ENCODE measurements at places on chromosomes 13 and 19. TPM values are rescaled to one million over a fixed set of nuclear protein-coding genes. Genes with fewer than 3 reads are reported as not detected.

GRCh38 chr13:106498158-106498557 lies 37.3 kb downstream of the EFNB2 start:
- H3K27ac ChIP-seq, result no peak overlapping the region
- no peak for DNase-seq
- no peaks in the 10 kb centered on the region for H3K36me3 ChIP-seq
- H3K4me3 ChIP-seq, result no peak overlapping the region
- H3K4me1 ChIP-seq, result no peaks in the 10 kb centered on the region
- no peaks in the 10 kb centered on the region for H3K27me3 ChIP-seq

GRCh38 chr13:93007928-93008327 lies 218.7 kb upstream of the GPC6 start:
- no peak overlapping the region for H3K4me3 ChIP-seq
- no peaks in the 10 kb centered on the region for H3K36me3 ChIP-seq
- no peak for DNase-seq
- no peak overlapping the region for H3K27ac ChIP-seq

GRCh38 chr13:106498571-106498970 lies 36.9 kb downstream of the EFNB2 start:
- no peak overlapping the region for H3K27ac ChIP-seq
- no peaks in the 10 kb centered on the region for H3K4me1 ChIP-seq
- H3K36me3 ChIP-seq, result no peaks in the 10 kb centered on the region
- no peaks in the 10 kb centered on the region for H3K27me3 ChIP-seq
- no peak overlapping the region for H3K4me3 ChIP-seq

- H3K27ac ChIP-seq, result no peak overlapping the region
- no peak for DNase-seq
- no peaks in the 10 kb centered on the region for H3K36me3 ChIP-seq
- H3K4me3 ChIP-seq, result no peak overlapping the region
- no peaks in the 10 kb centered on the region for H3K27me3 ChIP-seq
Measured at GRCh38 chr13:42367831-42368230, 95.9 kb downstream of the AKAP11 start.

DNA sequence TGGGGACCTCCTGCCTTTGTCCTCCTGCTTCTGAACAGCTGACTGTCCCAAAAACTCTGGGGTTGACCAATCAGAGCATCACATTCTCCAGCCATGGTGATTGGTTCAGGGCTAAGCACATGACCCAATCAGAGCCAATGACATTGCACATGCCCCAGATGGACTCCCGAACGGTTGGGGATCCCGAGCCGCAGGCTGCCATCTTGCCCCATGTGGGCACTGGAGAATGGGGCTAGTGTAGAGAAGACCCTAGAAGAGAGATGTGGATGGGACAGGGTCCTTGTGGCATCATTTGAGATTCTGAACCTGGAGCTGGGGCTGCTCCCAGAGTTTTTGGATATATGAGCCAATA lies 31.3 kb upstream of the PEPD start:
- DNase-seq, result no peak
- no peak overlapping the region for H3K27ac ChIP-seq
- no peaks in the 10 kb centered on the region for H3K36me3 ChIP-seq
- H3K27me3 ChIP-seq, result no peaks in the 10 kb centered on the region

DNA sequence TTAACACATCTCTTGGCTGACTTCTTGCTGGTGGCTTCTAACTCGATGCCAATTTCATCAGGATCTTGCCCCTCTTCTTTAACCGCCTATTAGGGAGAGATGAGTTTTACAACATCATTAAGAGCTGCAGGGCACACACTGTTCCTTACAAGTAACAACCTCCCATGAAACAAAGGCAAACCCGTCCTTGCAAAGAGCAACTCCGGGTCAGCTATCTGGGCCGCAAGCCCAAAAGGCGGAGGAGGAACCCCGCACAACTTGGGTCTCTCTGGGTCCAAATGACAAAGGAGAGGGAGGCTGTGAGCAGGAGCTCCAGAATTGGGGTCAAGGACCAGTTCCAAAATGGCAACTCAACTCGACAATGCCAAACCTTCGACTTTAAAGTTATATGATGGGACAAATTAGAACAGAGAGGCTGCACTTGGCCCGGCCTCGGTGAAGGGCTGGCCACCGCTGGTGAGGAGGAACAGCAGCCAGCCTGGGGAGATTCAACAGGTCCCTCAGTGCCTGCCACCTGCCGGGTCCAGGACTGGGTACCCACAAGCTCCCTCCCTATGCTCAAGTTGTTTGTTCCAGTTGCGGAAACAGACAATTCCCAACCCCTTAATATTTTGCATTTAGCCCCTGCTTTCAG lies 1.1 kb downstream of the SAFB2 start:
- H3K27me3 ChIP-seq, result no peaks in the 10 kb centered on the region
- H3K4me1 ChIP-seq, result peaks cover 70% of the 10 kb centered on the region
- H3K27ac ChIP-seq, result peak overlapping the region; percentile 91

- H3K27ac ChIP-seq, result peak within 1 kb of the TSS; percentile 77
- peaks cover 12% of the 10 kb centered on the region for H3K36me3 ChIP-seq
- H3K4me3 ChIP-seq, result peak within 1 kb of the TSS; percentile 74
- no peaks in the 10 kb centered on the region for H3K27me3 ChIP-seq
Measured at GRCh38 chr19:7636691-7637373, at the start of gene STXBP2. TSS of gene STXBP2 (plus strand) at chr19:7637110. CDS start at chr19:7637150, 40 bp downstream.

DNA sequence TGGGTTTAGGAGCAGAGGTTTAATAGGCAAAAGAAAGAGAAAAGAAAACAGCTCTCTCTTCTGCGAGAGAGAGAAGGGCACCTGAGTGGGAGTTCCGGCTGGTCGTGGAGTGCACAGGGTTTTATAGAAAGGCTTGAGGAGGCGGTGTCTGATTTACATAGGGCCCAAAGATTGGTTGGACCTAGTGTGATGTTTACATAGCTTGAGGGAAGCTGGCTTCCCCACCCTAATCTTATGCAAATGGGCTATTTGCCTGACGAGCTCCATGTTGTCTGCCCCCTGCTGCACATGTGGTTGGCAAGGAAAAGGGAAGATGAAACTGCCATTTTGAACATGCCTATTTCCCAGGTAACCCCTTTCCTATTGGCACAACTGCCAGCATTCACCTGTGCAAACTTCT lies 21.5 kb upstream of the MEDAG start:
- H3K4me1 ChIP-seq, result no peaks in the 10 kb centered on the region
- no peak overlapping the region for H3K27ac ChIP-seq
- no peaks in the 10 kb centered on the region for H3K27me3 ChIP-seq
- no peak for DNase-seq
- no peak overlapping the region for H3K4me3 ChIP-seq

DNA sequence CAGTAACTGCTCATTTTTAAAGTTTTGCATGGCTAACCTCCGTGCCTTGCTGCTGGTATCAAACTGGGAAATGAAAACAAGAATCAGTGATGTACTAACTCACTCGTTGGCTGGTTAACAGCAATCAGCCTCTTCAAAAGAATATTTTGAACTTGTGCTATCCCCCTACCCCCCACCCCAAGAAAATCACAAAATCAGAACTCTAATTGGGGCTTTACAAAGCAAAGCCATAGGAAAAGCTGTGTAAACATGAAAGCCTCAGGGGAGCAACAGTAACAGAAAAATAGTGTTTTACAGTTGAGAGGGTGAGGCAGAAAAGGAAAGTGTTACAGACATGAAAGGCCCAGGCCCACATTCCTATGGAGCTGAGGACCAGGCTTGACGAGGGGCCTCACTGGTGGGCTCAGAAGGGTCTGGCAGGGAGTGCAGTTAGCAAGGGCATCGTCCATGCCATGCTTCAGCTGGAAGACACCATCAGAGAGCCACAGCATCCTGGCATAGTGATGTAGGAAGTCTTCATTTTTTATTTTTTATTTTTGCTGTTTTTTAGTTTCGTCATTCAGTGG lies 217.6 kb downstream of the PCCA start:
- no peaks in the 10 kb centered on the region for H3K27me3 ChIP-seq
- H3K36me3 ChIP-seq, result no peaks in the 10 kb centered on the region
- H3K4me3 ChIP-seq, result no peak overlapping the region
- H3K27ac ChIP-seq, result no peak overlapping the region
- no peaks in the 10 kb centered on the region for H3K4me1 ChIP-seq
- no peak for DNase-seq

GRCh38 chr13:59111751-59112171 lies 1052.0 kb downstream of the DIAPH3 start:
- no peaks in the 10 kb centered on the region for H3K27me3 ChIP-seq
- no peak overlapping the region for H3K27ac ChIP-seq

DNA sequence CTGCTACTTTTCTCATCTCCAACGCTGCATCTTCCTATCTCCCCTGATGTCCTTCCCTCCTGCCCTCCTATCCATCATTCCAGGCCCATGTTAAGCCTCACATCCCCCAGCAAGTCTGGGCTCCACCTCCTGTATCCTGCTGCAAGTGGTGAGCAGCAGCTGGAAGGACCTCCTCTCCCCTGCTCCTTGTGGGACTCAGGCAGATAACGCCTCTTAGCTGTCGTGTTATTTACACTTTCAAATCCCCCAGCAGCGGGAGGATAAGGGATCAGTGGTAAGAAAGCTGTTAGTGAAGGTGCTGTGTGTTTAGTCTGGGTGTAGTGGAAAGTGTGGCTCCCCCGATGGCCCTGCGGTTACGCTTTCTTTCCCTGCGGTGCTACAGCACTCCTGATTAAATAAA lies 211.9 kb downstream of the ZNF536 start:
- H3K36me3 ChIP-seq, result no peaks in the 10 kb centered on the region
- DNase-seq, result no peak
- no peaks in the 10 kb centered on the region for H3K27me3 ChIP-seq
- H3K4me3 ChIP-seq, result no peak overlapping the region
- no peaks in the 10 kb centered on the region for H3K4me1 ChIP-seq

- H3K4me1 ChIP-seq, result no peaks in the 10 kb centered on the region
- H3K4me3 ChIP-seq, result no peak overlapping the region
- no peaks in the 10 kb centered on the region for H3K27me3 ChIP-seq
- DNase-seq, result no peak
Measured at GRCh38 chr13:104043184-104043583, 977.0 kb upstream of the SLC10A2 start.

DNA sequence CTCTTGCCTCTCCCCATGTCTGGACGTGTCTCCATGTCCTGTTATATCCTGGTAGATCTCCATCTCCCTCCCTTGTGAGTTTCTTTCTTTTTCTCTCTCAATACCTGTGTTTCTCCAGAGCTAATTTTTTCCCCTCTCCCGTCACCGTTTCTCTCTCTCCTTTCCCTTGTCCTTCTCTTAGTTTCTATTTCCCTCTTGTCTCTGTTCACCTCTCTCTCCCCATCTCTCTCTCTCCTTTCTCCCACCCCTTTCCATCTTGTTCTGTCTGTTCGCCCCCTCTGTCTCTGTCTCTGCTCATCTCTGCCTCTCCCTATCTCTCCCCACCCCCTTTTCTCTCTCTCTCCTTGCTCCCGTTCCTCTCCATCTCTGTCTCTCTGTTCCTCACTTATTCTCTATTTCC lies 13.0 kb downstream of the SLC8A2 start:
- H3K27me3 ChIP-seq, result peaks cover 17% of the 10 kb centered on the region
- no peak overlapping the region for H3K4me3 ChIP-seq
- no peaks in the 10 kb centered on the region for H3K4me1 ChIP-seq
- H3K27ac ChIP-seq, result no peak overlapping the region
- H3K36me3 ChIP-seq, result no peaks in the 10 kb centered on the region
- DNase-seq, result no peak

GRCh38 chr19:17778968-17779929 lies 15.7 kb upstream of the B3GNT3 start:
- no peaks in the 10 kb centered on the region for H3K27me3 ChIP-seq
- peaks cover 28% of the 10 kb centered on the region for H3K36me3 ChIP-seq
- H3K4me1 ChIP-seq, result peaks cover 4% of the 10 kb centered on the region
- H3K27ac ChIP-seq, result no peak overlapping the region
- no peak for DNase-seq

DNA sequence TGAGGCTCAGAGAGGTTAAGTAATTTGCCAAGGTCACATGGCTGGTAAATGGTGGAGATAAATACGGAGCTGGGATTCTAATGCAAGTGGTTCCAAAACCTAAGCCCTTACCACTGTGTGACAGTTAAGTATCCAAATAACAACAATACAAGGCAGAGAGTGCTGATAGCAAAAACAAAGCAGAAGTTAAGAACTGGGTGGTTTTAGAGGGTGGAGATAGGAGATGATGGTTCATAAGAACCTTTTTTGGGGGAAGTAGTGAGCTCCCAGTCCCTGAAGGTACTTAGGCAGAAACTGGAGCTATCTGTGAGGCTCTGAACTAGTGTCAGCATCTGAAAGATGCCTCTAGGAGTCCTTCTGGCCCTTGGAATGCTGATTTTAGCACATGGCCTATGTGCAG lies 56.2 kb upstream of the UBE2L5 start:
- no peak overlapping the region for H3K4me3 ChIP-seq
- H3K27me3 ChIP-seq, result no peaks in the 10 kb centered on the region
- peaks cover 50% of the 10 kb centered on the region for H3K36me3 ChIP-seq
- peaks cover 45% of the 10 kb centered on the region for H3K4me1 ChIP-seq
- H3K27ac ChIP-seq, result no peak overlapping the region
- no peak for DNase-seq

DNA sequence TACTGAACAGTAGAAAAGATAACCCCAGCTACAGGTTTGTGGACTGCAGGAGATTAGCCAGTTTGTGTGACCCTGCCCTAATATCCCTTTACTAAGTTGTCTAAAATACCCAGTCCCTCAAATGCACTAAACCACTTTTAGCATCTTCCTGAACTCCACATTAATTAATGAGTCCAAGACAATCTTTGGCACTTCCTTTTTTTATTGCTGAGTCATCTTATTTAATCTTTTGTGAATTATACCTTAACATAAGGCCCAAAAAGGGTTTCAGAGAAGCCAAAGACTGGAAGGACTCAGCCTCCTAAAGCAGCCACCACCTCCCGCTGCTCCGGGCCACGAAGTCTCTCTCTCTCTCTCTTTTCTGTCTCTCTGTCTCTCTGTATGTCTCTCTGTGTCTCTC lies 48.8 kb upstream of the PDCD5 start:
- no peaks in the 10 kb centered on the region for H3K4me1 ChIP-seq
- H3K27me3 ChIP-seq, result no peaks in the 10 kb centered on the region
- H3K36me3 ChIP-seq, result no peaks in the 10 kb centered on the region

GRCh38 chr13:99704390-99704789 lies 203.1 kb downstream of the TM9SF2 start:
- H3K27me3 ChIP-seq, result no peaks in the 10 kb centered on the region
- H3K4me1 ChIP-seq, result no peaks in the 10 kb centered on the region
- H3K4me3 ChIP-seq, result no peak overlapping the region
- H3K27ac ChIP-seq, result no peak overlapping the region

The LILRB3 gene
- 8.8 TPM for total RNA-seq

The MFSD12 gene
- total RNA-seq, result 136 TPM

The CCDC70 gene
- not detected for total RNA-seq

The ADGRE2 gene
- 0.47 TPM for total RNA-seq

The CACNG7 gene
- not detected for total RNA-seq

The CFAP97D2 gene
- not detected for total RNA-seq

The GAPDHS gene
- not detected for total RNA-seq

The SPRED3 gene
- total RNA-seq, result 3.8 TPM

The SULT2A1 gene
- not detected for total RNA-seq

Measured in CD4-positive, alpha-beta memory T cell (primary cell).